ENCODE measurements at places on chromosomes 12 and 14. TPM values are rescaled to one million over a fixed set of nuclear protein-coding genes. Genes with fewer than 3 reads are reported as not detected.

DNA sequence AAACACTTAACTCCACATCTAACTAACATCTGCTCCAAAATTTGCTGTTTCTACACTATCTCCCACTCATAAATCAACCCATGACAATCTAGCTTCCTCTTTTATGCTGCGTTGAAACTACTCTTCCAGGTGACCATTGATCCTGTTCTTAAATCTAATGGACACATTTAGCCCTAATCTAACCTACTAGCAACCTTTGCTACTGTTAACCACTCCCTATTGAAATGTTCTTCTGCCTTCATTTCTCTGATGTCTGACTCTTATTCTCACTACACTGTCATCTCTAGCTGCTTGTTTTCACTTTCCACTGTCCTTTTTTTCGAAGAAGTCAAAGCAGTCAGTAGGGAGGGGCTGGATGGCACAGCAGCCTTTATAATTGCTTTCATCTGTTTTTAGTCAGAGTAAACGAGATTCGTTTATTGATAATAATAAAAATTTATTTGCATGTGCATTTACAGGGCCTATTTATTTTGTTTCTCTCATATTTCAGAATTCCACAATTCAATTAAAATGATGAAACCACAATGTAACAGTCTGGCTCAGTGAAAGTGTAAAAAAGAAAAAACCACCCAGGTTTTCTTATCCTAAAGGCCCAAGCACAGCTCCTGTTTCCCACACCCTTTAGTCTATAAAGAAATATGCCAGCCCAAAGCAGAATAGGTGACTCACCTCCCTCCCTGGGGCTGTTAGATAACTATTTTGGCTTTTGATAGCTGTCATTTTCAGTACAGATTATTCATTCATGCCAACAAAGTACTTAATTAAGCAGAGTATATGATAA is 44.9 kb downstream of the ATP2B1 start:
- no peak for DNase-seq

GRCh38 chr12:11782914-11783420 is 133.5 kb downstream of the ETV6 start:
- DNase-seq: no peak

The ERBB3 gene
- 54.4 TPM for total RNA-seq

DNA sequence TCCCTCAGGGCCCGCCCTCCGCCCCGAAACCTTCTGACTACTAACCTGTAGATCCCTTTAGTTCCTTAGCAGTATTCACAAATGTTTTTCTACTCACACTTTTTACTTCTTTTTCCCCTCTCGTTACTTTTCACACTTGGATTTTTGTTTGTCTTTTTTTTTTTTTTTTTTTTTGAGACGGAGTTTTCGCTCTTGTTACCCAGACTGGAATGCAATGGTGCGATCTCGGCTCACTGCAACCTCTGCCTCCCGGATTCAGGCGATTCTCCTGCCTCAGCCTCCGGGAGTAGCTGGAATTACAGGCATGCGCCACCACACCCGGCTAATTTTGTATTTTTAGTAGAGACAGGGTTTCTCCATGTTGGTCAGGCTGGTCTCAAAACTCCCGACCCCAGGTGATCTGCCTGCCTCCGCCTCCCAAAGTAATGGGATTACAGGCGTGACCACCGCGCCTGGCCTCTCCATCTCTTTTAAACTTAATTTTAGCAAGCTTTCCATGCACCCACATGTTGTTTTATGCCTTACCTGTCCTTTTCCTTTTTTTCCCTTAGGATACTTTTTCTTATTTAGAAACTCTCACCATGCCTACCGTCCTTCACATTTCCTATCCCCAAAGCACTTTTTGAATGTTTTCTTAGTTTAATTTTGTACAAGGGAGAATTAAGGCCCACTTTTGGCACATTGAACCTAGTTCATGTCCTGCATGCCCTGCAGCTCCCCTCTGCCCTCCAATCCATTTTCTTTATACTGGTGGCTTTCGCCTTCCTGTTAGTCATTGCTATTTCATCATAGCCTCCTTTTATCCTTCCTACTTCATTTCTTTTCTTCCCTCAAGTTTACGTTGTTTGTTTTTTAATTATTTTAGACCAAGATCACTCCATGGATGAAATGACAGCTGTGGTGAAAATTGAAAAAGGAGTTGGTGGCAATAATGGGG is 1.1 kb downstream of the SP1 start:
- DNase-seq: peak; percentile 45

The OTX2 gene
- 21.2 TPM for total RNA-seq

All from GM23338 (cell line).